ENCODE measurements at places on chromosomes 11 and 22. TPM values are rescaled to one million over a fixed set of nuclear protein-coding genes. Genes with fewer than 3 reads are reported as not detected.

The TSGA10IP gene
- total RNA-seq, result not detected

The TRPM5 gene
- total RNA-seq, result not detected

The VPREB1 gene
- not detected for total RNA-seq

The ACR gene
- total RNA-seq, result 0.45 TPM

The POU2AF2 gene
- not detected for total RNA-seq

The ACTN3 gene
- total RNA-seq, result not detected

The GDPD4 gene
- not detected for total RNA-seq

The MS4A14 gene
- total RNA-seq, result not detected

The TRIM48 gene
- not detected for total RNA-seq

The VSIG2 gene
- not detected for total RNA-seq
